NCI-H446 (cell line): ENCODE measurements at places on chromosomes 16 and 17.

GRCh38 chr17:9432134-9432885 lies 143.3 kb downstream of the STX8 start:
- no peak for DNase-seq

GRCh38 chr16:66359012-66359411 lies 7.5 kb upstream of the CDH5 start:
- DNase-seq = no peak

DNA sequence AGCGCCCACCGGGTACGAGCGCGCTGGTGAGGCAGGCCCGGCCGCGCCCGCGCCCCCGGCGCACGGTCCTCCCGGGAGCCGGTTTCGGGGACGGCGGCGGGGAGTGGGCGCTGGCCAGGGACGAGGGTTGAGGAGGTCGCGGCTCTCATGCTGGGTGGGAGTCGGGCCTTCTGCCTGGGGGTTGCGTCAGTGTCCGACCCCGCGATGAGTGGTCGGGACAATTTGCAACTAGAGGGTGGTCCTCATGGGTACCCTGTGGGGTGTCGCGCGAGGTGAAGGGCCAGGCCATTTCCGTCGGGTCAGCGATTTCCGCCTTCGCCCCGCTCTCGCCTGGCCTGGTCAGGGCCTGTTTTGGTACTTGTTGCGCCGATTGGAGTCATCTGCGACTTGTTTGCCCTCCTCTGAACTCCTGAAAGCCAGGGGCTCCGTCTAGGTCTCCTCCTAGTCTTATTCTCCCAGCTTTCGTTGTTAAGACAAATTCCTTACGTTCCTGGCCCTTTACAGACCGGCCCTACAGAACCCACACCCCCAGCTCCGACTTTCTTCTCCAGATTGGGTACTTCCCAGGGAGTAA lies 14.9 kb downstream of the NAA60 start:
- DNase-seq = no peak

- no peak for DNase-seq
Measured at GRCh38 chr17:72358465-72358864, 237.6 kb downstream of the SOX9 start.

- DNase-seq = no peak
Measured at GRCh38 chr16:58461056-58461455, 38.9 kb upstream of the NDRG4 start.
